ENCODE measurements at places on chromosomes 12 and 14. TPM values are rescaled to one million over a fixed set of nuclear protein-coding genes. Genes with fewer than 3 reads are reported as not detected.
A peak's percentile ranks its signal among the peaks of the same experiment; 100 is the strongest.

DNA sequence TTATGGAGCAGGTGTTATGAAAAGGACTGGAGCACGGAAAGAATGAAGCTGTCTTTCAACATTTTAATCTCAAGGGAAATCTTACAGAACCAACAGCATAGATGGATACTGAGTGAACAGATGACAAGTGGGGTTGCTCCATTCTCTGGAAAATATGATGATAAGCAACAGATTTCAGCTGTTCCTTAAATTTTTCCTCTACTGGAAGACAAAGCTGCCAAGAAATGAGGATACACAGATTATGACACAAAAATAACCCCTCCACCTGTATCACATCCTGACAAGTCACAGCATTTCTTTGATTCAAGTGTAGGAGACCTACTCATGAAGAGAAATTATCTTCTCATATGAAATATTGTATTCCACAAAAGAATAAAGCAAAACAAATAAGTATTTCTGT lies 13.0 kb upstream of the TMTC2 start:
- no peak for DNase-seq

GRCh38 chr14:79134361-79134760 lies 964.2 kb downstream of the NRXN3 start:
- no peak for DNase-seq

- no peak for DNase-seq
Observed at GRCh38 chr12:92028441-92028709, 117.3 kb downstream of the BTG1 start.

GRCh38 chr12:116990329-116990728 lies 79.6 kb downstream of the FBXW8 start:
- no peak for DNase-seq

GRCh38 chr14:30620178-30620577 lies 1.9 kb upstream of the SCFD1 start:
- DNase-seq = no peak

DNA sequence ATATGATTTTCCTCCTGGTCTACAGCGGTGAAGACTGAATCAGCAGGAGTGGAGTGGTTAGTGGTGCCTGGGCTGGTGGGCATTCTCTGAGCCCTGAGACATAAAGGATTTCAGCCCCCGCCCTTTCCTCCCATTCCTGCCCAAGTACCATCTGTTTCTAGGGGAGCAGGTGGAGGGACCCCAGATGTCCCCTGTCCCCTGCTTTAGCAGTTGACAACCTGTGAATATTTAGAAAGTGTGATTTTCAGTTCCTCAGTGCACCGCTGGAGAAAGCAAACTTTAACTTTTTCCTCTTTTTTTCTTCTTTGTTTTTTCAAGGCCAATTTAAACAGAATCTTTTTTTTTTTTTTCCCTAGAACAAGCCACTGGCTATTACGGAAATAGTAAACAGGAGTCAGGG lies 163.8 kb upstream of the MYL2 start:
- DNase-seq = no peak

GRCh38 chr12:104189915-104190555 lies 25.5 kb upstream of the TXNRD1 start:
- no peak for DNase-seq

DNA sequence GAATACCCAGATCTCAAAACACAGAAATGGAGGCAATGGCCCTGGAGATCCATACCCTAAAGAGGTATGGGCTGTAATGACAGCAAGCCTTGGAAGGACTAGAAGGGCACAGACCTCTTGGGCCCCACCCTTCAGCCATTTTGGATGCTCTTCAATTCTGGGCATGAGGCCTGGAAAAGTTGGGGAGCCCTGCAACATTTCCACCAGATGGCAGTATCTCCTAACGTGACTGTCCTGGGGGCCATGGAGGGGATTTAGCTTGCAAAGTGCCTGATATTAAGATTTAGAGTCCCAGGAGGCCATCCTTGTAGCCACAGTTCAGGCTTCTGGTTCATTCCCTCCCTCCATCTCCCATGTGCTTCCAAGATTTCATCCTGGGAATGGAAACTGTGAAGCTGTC lies 30.2 kb downstream of the KCNA5 start:
- peak; percentile 61 for DNase-seq

- peak; percentile 18 for DNase-seq
Observed at GRCh38 chr12:71639341-71639760, 24.3 kb downstream of the ZFC3H1 start.

GRCh38 chr12:42260518-42260917 lies 22.5 kb upstream of the YAF2 start:
- DNase-seq = no peak

- peak; percentile 92 for DNase-seq
Observed at GRCh38 chr14:94001501-94002396, 4.6 kb downstream of the CCDC197 start.

- DNase-seq = no peak
Observed at GRCh38 chr14:54502602-54503001, 7.1 kb upstream of the CGRRF1 start.

GRCh38 chr14:73269729-73270531 lies 32.6 kb downstream of the PAPLN start:
- peak; percentile 90 for DNase-seq

- DNase-seq = no peak
Observed at GRCh38 chr12:12892681-12893141, 1.3 kb downstream of the GPRC5A start.

DNA sequence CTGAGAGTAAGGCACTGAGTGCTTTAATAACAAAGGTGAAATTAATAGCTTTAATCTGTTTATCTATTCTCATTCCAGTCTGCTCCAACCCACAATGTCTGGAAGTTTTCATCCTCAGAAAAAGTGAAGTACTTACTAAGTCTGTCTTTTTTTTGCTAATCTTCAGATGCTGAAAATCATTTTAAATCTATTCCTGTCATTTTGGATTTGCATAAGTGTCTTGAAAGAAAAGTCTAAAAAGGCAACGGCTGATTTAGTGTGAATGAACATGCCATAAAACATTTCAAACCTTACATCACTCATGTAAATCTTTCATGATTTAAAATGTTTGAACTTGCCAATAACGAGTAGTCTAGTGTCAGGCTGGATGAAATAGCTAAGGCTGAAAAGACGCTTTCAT lies 685.6 kb downstream of the RPS29 start:
- no peak for DNase-seq

DNA sequence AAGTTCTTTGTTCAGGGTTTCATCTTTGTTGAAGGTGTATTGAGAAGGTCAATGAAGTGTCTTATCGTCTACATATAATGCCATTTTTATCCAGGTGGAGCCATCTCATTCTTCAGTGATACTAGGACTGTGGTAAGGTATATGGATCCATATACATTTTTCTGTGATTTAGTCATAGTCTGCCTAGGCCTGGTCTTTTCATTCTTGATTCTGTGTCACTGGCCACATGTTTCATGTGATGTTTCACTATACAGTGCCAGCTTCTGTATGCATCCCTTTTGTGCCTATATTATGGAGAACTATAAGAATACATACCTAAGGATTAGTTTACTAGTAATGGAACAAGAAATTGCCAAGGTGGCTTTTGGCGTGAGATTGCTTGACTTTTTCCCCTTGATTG lies 40.5 kb downstream of the VEZT start:
- DNase-seq = no peak

- DNase-seq = no peak
Observed at GRCh38 chr14:104891121-104891551, 26.1 kb downstream of the CEP170B start.

- peak; percentile 61 for DNase-seq
Observed at GRCh38 chr12:122856999-122857671, 21.9 kb downstream of the HIP1R start.

GRCh38 chr14:100159865-100160533 lies 554 bp upstream of the DEGS2 start:
- peak; percentile 93 for DNase-seq

Gene TAS2R31
- 0.48 TPM for total RNA-seq

Gene PMCH
- total RNA-seq = not detected

Gene CACNA1C
- 0.35 TPM for total RNA-seq

Gene RARG
- 58.1 TPM for total RNA-seq

Gene MIP
- total RNA-seq = not detected

Gene STXBP6
- 1.2 TPM for total RNA-seq

Gene RNASE1
- total RNA-seq = 124 TPM

Gene TSPAN9
- total RNA-seq = 22.4 TPM

Gene IQSEC3
- total RNA-seq = 0.45 TPM

Gene OR4E2
- total RNA-seq = not detected
